SHP77 treated with DMSO at 0.1 percent for 48 hours (cell line): ENCODE measurements at places on chromosomes 12 and 14.

GRCh38 chr14:29823816-29824215 lies 103.8 kb downstream of the PRKD1 start:
- DNase-seq, result no peak

GRCh38 chr12:25307818-25308217 lies 57.1 kb upstream of the KRAS start:
- no peak for DNase-seq

DNA sequence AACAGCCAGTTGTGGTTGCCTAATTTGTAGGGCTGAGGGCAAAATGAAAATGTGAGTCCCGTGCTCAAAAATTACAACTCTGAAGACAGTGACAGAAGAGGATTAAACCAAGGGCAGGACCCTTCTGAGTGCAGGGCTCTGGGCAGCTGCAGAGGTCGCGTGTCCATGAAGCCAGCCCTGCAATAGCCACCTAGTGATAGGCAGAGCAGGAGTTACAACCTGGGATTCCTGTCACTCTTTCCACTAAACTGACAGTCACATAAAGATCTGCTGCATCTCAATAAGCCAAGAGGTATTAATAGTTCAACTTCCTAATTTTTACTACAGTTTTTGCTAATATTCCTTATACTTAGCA lies 94.1 kb downstream of the SLC2A13 start:
- no peak for DNase-seq

DNA sequence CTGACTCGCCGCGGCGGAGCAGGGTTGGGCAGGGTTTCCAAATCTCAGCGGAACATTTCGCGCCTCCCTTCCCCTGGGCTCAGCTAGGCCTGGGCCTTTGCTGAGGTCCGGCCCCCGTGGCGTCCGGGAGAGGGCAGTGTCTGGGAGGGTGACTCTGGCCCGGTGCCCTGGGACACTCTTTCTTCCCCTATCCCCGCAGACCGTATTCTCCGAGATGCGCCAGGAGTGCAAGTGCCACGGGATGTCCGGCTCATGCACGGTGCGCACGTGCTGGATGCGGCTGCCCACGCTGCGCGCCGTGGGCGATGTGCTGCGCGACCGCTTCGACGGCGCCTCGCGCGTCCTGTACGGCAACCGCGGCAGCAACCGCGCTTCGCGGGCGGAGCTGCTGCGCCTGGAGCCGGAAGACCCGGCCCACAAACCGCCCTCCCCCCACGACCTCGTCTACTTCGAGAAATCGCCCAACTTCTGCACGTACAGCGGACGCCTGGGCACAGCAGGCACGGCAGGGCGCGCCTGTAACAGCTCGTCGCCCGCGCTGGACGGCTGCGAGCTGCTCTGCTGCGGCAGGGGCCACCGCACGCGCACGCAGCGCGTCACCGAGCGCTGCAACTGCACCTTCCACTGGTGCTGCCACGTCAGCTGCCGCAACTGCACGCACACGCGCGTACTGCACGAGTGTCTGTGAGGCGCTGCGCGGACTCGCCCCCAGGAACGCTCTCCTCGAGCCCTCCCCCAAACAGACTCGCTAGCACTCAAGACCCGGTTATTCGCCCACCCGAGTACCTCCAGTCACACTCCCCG lies 3.0 kb downstream of the WNT1 start:
- no peak for DNase-seq

GRCh38 chr14:21320913-21321312 lies 41.0 kb downstream of the RPGRIP1 start:
- no peak for DNase-seq

- no peak for DNase-seq
Observed at GRCh38 chr12:91988086-91988923, 157.3 kb downstream of the BTG1 start.
